ENCODE measurements at places on chromosomes 13 and 19.

DNA sequence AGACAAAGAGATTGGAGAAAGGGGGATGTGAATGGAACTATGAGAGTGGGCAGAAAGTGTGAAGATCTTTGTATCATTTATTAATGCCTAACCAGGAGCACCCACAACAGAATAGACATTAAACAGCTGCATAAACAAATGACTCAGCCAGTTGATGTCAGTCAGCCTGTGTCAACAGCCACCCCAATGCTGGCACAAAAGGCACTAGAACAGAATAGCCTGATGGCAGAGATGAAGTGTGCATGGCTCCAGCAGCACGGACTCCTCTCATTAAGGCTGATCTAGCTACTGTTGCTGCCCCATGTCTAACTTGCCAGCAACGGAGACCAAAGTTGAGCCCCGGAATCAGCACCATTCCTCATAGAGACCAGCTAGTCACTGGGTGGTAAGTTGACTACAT, 7.8 kb downstream of the CPB2 start:
- DNase-seq = no peak

DNA sequence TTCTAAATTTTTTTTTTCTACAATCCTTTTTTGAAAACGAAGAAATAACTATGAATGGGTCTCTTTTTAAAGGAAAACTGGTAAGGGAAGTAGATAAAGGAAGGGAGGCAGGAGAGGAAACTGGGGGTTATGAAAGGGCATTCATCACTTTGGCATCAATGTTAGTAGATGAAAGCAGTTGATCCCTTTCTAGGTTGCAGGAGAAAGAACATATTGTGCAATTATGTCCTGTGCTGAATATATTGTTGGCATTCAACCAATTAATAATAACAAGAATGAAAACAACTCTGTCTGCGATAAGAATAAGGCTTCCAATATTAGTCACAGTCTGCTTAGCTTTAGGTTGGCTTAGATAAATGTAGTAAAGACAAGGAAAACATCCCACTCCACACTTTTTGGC, 796.8 kb upstream of the KLHL1 start:
- DNase-seq = no peak

DNA sequence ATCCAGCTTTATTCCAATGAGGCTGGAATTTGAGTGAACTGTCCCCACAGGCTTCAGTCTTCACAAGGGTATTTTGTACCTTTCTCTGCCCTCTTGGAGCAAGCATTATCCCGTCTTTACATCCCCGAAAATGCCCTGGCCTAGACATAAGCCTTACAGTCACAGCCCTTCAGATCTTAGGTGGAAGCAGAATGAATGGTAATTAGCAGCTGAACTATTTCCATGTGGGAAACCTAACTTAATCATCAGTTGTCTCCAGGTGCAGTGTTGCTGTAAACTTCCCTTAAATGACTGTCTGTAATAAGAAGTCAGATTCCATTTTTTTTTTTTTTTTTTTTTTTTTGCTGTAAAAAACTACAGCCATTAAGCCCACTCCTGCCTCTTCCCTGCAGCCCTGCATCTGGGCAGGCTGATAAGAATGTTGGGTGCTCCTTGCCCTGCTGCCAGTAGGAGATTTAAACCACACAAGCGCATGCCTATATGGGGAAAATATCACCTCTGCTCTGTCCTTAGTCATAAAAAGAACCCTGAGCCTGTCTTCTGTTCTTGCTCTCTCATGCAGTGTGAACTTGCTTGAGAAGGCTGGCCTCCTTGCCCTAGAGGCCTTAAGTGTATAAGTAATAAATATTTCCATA, 426.8 kb upstream of the SLITRK5 start:
- DNase-seq = no peak

DNA sequence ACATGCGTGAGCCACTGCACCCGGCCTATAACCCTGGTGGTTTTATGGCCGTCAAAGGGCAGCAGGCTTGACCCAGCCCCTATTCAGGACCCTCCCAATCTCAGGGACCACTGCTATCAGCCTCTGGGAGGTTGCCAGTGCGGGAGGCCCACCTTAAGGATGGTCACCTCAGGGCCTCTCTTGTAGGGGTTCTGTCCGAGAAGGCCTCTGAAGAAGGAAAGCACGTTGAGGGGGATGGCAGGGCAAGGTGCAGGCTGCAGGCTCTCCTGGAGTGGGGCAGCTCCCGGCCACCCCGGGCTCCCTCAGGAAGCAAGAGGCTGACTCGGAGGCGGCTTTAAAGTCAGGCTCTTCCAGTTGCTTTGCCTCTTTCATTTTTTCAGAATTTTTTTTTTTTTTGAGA, 6.0 kb upstream of the GRTP1 start:
- DNase-seq = no peak

DNA sequence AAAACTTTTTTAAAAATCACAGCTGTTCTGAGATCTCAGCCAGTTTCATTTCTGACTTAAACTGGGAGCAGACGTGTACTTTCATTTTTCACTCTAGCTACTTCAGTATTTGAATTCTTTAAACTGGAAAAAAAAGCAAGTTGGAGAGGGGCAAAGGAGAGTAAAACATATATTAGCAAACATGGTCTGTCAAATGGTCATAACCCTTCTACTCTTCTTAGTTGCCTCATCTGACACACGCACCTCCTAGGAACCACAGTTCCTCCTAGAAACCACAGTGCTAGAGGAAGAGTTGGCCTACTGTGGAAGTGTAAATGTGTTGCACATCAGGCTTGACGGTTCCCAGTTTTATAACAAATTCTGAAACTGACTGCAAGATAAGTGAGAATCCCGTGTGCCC, 47.2 kb downstream of the TM9SF2 start:
- DNase-seq = no peak

- no peak for DNase-seq
Observed at GRCh38 chr19:20080656-20081055, 2.9 kb downstream of the ZNF90 start.

DNA sequence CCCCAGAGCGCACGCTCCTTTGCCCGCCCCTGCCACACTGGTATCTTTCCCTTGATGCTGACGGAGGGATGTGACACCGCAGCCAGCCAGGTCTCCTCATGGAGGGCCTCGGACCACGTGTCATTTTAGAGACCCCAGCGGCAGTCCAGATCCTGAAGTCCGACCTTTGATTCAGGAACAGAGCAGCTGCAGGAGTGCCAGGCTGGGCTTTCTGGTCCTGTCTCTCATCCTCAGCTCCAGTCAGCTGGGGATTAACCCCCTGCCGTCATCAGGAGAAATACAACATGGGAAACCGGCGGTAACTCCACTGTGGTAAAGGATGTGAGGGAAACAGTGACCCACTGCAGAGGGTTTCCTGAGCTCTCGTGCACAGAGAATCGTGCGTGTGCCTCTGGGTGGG, 140.6 kb downstream of the SIPA1L3 start:
- DNase-seq = no peak

DNA sequence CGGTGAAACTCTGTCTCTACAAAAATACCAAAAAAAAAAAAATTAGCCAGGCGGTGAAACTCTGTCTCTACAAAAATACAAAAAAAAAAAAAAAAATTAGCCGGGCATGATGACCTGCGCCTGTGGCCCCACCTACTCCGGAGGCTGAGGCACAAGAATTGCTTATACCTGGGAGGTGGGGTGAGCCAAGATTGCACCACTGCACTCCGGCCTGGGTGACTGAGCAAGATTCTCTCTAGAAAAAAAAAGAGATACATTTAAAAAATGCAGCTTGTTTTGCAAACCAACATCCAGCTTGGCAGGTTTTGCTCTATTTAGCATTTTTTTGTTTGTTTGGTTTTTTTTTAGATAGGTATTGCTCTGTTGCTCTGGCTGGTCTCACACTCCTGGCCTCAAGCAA, 6.7 kb upstream of the PGPEP1 start:
- no peak for DNase-seq

- DNase-seq = no peak
Observed at GRCh38 chr13:59651479-59651878, 512.2 kb downstream of the DIAPH3 start.

DNA sequence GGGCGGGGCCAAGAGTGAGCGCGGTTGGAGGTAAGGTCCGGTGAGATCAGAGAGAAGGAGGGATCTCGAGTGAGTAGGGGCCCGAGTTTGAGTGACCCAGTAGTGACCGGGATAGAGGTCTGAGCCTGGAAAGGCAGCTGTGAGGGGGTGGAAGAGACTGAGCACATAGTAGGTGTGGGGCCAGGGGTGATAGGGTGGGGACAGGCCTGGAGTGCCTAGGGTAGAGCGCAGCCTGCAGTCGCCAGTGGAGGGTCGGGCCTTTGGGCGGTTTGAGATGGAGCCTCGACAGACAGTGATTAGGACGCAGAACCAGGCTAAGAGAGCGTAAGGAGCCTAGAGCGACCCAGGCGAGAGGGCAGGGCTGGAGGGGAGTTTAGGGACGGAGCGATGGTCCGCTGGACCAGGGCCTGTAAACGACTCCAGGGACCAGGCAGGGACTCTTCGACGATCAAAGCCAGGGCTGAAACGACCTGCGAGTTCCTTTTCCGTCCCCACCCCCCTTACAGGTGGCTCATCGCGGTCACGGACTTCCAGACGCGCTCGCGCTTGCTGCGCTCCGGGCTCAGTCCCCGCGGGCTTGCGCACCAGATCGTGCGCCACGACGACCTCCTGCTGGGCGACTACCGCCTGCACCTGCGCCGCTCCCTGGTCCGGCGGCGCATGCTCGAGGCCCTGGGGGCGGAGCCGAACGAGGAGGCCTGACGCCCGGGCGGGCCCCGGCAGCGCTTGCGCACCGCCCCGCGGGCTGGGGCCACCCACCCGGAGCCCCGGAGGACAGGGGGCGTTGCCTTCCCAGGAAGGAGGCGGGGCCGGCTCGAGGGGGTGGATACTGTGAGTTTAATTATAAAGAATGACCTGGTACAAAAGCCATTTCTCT, 9.4 kb downstream of the C19orf81 start:
- DNase-seq = no peak

DNA sequence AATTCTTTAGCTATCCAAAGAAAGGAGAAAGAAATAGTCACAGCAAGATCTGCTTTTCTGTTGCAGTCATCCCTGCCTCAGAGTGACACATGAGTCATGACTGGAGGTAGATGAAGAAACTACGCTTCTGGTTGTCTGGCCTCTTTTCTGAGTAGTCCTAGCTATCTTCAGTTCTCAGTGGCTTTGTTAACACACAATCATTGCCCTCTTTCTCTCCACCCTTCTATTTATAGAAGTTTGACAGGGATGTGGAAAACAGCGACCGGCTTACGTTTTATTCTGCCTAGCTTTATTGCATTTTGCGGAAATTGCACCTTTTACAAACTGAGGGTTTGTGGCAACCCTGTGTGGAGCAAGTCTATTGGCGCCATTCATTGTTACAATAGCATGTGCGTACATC, 26.7 kb downstream of the SPATA13 start:
- DNase-seq = peak; percentile 11

- DNase-seq = no peak
Observed at GRCh38 chr13:105048677-105049076, 1486.8 kb downstream of the EFNB2 start.

DNA sequence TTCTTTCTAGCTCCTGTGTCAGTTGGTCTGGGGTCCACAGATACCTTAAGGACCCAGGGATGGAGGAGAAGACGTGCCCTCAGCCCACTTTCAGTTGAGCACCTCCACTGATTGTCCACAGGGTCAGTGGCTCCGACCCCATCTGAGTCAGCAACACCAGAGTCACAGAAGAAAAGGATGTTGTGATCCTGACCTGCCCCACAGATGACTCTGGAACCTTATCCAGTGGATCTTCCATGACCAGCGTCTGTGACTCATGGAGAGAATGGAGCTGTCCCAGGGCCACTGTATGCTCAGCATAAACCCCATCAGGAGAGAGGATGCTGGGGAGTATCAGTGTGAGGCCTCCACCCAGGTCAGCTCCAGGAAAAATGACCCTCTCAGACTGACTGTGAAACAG, 22.0 kb downstream of the CEACAM4 start:
- DNase-seq = no peak
